ENCODE measurements at places on chromosomes 7 and 10.
A peak's percentile ranks its signal among the peaks of the same experiment; 100 is the strongest.

- no peak for DNase-seq
These were observed 124.2 kb upstream of the PDLIM1 start for GRCh38 chr10:95414844-95415485.

DNA sequence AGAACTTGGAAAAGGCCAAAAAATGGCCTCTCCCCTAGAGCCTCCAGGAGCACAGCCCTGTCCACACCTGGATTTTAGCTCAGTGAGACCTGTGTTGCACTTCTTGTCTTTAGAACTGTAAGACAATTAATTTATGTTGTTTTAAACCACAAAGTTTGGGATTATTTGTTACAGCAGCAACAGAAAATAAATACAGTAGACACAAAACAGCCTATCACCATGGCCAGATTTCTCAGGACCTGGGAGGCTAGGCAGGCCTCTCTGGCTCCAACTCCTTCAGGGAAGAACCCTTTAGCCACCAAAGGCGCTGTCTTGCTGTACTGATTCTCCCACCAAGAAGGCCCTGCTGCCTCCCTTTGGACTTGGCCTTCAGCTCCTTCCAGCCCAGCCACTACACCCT is 54.1 kb upstream of the PSAP start:
- DNase-seq: no peak

GRCh38 chr10:21732067-21732772 is 198.2 kb downstream of the MLLT10 start:
- peak; percentile 7 for DNase-seq

DNA sequence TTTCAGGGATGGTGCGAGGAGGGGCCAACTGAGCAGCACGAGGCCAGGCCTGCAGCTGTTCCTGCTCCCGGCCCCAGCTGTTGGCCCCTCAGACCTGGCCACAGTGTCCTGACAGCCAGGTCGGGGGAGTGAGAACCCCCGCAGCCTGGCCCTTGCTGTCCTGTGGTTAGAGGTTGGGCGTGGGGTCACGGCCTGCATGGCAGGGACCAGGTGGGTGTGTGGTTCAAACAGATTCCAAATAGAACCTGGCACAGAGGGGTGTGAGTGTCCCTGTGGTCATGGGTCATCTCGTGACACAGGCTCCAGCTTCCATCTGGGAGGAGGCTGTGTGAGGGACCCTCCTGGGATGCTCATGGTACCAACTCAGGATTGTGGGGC is 10.3 kb downstream of the NPTX2 start:
- DNase-seq: no peak

DNA sequence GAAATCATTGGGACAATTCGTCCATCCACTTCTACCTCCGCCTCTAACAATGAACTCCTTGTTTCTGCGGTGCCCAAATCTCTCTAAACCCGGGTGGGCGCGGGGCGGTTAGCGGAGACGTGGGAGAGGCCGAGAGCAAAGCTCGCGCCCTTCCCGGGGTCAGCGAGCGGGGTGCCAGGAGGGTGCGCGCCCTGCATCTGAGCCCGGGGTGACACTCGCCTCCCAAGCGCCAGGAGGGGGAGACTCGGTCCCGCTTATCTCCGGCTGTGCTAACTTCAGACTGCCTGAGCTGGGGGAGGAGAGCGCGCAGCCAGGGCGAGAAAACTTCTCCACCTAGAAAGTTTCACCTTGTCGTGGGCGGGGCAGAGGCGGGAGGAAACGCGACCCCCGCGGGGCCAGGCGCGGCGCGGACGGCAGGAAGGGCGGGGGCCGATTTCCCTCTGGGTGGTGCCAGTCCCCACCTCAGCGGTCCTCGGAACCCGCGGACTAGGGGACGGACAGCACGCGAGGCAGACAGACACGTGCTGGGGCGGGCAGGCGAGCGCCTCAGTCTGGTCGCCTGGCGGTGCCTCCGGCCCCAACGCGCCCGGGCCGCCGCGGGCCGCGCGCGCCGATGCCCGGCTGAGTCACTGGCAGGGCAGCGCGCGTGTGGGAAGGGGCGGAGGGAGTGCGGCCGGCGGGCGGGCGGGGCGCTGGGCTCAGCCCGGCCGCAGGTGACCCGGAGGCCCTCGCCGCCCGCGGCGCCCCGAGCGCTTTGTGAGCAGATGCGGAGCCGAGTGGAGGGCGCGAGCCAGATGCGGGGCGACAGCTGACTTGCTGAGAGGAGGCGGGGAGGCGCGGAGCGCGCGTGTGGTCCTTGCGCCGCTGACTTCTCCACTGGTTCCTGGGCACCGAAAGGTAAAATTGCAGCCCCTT is at the start of gene MET:
Gene MET (plus strand): TSS at position 516 of the 915 bp plus-strand sequence. CDS start 26,889 bp downstream, outside the sequence.
- peak; percentile 39 for DNase-seq

DNA sequence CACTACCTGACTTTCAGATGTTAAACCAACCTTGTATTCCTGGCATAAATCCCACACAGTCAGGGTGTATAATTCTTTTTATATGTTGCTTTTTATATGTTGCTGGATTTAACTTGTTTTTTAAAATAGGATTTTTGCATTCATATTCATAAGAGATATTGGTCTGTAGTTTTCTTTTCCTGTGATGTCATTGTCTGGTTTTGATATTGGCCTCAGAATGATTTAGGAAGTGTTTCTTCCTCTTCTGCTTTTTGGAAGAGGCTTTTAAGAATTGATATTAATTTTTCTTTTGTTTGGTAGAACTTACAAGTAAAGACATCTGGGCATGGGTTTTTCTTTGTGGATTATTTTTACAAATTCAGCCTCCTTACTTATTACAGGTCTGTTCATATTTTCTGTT is 93.1 kb downstream of the CARD11 start:
- DNase-seq: no peak

DNA sequence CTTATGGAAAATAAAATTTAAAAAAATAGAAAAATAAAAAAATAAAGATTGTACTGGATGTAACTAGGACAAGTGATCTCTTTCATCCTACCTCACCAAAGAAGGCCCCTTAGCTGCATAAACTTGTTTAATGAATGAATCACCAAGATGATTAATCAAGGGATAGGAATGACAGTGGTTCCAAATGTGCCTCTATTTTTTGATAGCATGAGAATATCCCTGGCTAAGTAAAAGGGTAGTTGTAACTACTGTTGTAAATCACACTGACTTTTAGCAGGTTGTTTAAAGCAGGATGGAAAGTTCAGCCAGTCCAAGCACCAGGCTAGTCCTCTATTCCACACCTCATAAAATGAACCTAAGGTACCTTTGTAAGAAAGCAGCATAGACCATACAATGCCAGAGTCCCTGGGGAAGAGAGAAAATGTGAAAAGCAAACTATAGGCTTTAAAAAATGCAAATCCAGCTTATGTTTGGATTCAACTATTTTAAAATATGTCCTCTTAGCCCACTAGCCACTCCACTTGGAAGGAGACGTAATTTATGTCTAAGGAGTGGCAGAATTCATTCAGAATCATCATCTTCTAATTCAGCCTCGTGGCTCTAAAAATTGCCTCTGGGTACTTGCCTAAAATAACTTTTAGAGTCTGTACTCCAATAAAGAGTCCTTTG is 126.8 kb downstream of the SKIDA1 start:
- no peak for DNase-seq

- DNase-seq: no peak
These were observed 53.1 kb downstream of the TEX36 start for GRCh38 chr10:125629758-125630376.

DNA sequence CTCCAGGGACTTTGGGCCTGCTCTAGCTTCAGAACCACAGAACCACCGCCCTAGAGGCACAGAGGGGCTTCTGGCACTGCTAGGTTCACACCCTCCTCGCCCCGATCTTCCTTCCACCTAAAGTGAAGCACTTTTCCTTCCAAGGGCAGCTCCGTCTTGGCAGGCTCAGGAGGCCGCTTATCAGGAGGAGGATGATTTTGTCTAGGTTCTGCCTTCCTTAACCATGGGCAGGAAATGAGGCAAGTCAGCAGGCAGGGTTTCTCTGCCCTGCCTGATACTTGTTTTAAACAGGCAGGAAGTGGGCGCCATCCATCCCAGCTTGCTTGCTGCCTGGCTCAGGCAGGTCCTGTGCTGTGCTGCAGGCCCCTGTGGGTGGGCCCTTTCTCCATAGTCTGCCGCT is 8.3 kb upstream of the ATP6V0E2 start:
- DNase-seq: no peak

GRCh38 chr10:80589726-80590373 is 52.1 kb downstream of the SH2D4B start:
- DNase-seq: no peak

DNA sequence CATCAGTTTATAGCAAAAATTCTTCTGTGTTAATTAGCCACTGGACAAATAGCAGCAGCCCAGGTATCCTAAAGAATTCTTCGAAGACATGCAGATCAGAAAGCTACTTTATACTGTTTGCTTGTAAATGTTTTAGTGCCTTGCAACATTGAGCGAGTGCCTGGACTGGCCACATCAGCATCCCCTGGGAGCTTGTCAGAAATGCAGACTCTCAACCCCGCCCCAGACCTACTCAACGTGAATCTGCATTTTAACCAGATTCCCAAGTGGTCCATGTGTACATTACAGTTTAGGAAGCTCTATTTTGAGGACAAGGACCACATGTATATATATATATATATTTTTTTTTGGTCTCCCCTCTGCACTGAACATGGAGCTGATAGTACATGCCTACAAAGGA is 18.5 kb upstream of the PLEKHS1 start:
- DNase-seq: no peak

DNA sequence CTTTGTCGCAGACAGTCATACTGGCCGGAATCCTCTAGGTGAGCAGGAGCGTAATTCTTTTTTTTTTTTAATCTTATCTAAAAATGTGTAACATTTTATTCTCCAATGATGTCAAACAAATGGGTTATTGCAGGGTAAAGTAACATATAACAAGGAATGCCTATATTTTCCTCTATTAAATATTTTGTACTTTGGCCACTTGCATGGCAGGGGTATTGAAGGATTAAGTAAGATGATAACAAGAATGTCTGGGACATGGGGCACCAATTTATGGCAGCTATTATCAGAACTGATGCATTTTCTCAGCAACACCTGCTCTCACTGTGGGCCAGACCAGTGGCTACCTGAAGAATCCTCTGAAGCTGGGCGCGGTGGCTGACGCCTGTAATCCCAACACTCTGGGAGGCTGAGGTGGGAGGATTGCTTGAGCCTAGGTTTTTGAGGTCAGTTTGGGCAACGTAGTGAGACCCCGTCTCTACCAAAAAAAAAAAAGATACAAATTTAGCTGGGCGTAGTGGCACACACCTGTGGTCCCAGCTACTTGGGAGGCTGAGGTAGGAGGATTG is 24.0 kb upstream of the SNX10 start:
- no peak for DNase-seq

DNA sequence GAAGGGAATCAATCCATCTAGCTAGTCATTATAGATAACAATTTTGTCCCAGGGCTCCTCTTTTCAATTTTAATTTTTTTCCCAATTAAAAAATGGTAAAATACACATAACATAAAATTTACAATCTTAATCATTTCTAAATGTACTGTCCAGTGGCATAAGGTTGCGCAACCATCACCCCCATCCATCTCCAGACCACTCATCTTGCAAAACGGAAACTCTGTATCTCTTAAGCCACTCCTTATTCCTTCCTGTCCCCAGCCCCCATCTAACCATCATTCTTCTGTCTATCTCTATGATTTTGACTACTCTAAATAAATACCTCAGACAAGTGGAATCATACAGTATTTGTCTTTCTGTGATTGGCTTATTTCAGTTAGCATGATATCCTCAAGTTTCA is 46.1 kb upstream of the RAB18 start:
- DNase-seq: no peak

GRCh38 chr10:69470463-69471384 is 19.5 kb downstream of the TSPAN15 start:
- DNase-seq: no peak

DNA sequence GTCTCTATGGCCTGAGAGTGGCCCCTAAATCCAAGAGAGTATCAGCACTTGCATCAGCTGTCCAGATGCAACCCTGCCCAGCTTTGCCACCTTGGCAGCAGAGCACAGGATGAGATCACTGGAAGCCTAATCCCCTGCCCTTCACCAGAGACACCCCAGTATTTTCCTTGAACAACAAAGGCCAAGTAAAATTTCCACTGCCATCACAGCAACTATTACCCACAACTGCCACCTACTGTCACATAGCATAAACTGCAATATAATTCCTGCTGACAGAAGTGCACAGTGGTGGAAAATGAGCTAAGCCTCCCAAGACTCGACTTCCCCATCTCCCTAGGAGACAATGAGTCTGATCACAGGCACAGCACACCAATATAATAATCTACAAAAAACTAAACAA is 462.8 kb upstream of the ZWINT start:
- peak; percentile 17 for DNase-seq

GRCh38 chr7:157481389-157481788 is 144.6 kb downstream of the DNAJB6 start:
- no peak for DNase-seq

DNA sequence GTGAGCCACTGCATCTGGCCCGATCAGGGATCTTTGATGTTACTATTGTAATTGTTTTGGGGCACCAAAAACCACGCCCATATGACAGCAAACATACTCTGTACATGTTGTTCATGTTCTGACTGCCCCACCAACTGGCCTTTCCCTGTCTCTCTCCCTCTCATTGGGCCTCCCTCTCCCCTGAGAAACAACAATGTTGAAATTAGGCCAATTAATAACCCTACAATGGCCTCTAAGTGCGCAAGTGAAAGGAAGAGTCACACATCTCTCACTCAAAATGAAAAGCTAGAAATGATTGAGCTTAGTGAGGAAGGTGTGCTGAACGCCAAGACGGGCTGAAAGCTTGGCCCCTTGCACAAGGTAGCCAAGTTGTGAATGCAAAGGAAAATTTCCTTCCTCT is 50.3 kb upstream of the SDK1 start:
- no peak for DNase-seq

- no peak for DNase-seq
These were observed 270.7 kb downstream of the SEMA3D start for GRCh38 chr7:84916161-84916560.

DNA sequence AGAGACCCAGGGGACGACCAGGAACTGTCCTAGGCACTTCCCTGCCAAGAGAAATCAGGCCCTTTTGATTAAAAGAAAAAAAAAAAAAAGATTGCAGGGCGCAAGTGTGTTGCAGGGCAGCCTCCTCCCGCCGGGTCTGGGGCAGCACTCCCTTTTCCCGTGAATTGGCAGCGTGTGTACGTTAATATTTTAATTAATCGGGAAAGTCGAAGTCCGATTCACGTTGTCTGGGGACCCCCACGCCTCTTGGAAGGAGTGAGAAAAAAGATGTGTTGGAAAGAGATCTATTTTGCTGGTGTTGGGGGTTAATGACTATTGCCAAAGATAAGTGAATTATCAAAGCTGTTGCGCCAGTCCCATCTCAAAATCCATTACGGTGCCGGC is 1.3 kb upstream of the EBF3 start:
- no peak for DNase-seq

DNA sequence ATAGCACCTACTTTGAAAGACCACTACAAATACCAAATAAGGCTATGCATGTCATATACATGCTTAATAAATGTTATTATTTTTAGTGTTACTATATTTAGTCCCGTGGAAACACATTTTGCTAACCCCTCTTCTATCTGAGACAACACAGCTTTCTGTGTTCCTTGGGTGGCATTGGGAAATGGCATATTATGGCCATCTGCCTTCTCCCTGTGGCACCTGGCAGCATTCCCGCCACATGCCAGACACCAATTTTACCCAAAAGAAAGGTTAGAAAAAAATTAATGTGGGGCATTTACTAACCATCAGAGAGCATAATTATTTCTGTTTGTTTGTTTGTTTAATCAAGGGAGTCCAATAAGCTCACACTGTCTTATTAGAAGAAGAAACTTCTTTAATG is 168.6 kb upstream of the ETV1 start:
- no peak for DNase-seq

- DNase-seq: no peak
These were observed 64.4 kb downstream of the ENO4 start for GRCh38 chr10:116913695-116914094.
